SHP77 treated with DMSO at 0.1 percent for 48 hours (cell line): ENCODE measurements at places on chromosomes 7 and 10.

- DNase-seq: no peak
Observed at GRCh38 chr10:129879655-129880054, 84.4 kb downstream of the EBF3 start.

DNA sequence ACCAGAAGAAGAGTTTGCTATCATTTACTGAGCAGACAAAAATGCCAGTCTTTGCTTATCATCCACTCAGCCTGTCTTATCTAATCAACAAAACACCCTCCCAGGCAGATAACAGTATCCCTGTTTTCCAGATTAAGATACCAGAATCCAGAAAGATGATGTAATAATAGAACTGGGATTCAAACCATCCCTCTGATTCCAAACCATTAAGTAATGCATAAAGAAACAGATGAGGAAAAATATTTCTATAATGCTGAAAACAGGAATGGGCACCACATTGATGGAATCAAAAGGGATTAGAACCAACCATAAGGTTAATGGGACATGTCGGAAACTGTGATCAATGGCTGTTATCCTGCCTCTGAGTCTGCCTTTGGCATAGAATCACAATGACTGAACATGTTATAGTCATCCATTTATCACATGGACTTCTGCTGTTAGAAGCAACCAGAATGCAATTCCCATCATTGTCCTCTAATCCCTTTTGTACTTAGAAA lies 92.1 kb upstream of the RSU1 start:
- no peak for DNase-seq

DNA sequence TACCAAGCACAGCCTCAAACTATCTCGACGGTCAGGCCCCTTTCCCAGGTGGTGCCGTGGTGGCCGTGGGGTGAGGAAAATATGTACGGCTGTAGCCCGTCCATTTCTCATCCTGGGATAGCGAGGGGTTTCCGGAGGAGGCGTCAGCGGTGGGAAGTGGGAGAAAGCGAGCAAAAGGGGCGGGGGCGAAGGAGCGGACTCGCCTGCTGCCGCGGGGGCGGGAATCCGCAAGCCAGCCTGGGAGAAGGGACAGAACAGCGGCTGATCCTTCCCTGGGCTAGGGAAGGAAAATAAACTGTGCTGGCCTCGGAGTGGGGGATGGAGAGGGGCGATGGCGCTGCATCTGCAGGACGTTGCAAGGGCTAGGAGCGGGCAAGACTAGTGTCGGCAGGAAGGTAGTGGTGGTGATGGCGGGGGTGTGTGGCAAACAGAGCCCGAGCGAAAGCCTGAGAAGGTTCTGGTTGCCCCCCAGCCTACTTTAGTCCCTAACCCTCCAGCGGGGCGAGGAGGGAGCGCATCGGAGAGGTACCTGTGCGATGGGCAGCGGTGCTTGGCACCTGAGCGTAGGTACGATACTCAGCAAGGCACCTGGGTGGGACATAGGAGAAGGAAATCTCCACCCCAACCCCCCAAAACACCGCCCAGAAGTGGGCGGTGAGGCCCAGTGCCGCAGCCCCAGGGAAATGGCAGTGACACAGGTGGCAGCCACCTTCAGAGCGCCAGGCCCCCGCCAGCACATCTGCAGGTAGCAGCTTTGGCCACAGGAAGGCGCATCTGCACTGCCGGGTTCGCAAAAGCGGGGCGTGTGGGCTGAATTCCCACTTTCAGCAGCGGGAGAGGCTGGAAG lies 49.9 kb upstream of the STEAP1B start:
- peak; percentile 17 for DNase-seq

- no peak for DNase-seq
Observed at GRCh38 chr10:15459218-15459617, 88.1 kb upstream of the FAM171A1 start.

- DNase-seq: no peak
Observed at GRCh38 chr7:116728413-116728812, 56.4 kb downstream of the MET start.

DNA sequence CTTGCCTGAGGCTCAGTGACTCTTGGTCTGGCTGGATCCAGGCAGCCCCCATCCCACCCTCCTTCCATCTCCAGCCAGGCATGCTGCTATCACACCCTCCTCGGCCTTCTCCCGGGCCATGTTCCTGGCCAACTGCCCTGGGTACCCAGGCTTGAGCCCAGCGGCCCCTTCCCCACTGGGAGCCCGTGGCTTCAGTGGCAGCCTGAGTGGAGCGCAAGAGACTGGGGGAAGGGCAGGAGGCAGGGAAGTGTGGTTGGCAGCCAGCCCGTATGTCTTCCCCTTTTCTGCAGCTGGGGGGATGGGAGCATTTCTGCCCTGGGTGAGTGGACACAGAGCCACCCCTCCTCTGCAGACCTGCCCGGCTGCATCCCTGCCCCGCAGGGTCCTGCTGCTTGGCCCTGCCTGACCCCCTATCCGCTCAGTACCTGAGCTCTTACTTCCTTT lies 148.5 kb downstream of the ARHGAP22 start:
- no peak for DNase-seq

DNA sequence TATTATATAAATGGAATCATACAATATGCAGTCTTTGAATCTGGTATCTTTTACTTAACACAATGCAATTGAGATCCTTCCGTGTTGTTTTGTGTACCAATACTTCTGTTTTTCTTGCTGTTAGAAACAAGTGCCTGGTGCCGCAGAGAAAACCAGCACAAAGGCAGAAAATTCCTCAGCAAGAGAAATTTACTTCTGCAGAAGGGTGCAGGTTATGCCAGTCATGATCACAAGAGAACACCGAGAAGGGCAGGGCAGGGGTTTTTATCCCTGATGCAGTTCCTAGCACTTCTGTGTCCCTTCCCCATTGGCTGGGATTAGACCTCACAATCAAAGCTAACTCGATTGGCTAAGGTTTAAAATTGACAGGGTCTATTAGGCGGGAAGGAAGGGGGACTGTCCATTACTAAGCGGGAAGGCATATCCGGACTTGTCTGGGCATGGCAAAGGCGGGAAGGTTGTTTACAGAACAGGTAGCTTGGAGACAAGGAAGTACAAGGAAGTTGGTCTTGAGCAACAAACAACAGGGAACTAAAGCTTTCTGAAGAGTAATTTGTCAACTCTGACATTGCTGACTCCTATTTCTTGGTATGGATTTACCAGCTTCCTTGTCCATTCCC lies 2.4 kb upstream of the ZNF33B start:
- no peak for DNase-seq

DNA sequence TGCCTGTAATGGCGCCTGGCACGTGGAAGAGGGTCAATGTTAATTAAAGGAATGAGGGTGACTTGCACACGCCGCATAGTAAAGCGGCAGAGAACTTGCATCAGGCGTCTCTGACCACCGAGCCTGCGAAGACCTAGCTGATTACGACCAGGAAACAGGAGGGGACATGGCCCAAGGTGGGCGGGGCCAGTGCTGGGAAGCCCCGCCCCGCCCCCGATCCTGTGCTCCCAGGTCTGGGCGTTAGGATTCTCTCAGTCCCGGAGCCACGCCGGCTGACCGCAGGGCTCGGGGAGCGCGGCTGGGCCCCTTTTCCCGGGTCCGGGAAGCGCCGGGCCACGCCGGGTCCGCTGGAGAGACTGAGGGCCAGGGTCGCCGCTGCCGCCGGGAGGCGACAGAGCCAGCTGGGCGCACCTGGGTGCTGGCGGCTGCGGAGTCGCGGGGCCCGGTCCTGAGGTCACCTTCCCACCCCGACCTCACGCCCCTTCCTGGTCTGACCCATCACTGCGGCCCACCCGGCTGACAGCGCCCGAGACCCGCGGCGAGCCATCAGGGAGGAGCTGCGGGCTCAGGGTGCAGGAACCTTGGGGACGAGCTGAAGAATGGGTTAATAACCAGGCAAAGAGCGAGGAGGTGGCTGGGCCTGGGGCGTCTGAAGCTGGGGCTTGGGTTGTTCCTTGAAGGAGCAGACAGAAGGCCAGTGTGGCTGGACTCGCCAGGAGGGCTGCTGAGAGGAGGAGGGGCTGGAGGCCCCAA lies 23.0 kb upstream of the GRID1 start:
- DNase-seq: no peak

- DNase-seq: no peak
Observed at GRCh38 chr7:28564755-28565374, 152.5 kb downstream of the CREB5 start.

DNA sequence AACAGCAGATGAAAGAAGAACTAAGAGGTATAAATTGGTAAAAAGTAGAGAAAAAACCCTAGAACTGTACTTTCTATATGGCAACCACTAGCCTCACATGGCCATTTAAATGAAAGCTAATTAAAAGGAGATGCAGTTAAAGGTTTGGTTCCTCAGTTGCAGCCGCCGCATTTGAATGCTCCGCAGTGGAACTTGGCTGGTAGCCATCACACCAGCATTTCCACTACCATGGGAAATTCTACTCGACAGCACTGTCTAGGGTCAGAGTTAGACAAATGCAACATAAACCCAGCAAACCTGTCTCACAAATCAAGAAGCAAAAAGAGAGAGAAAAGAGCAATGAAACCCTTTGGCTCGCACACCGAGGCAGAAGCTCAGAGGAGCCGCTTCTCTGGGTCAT lies 29.7 kb downstream of the VIPR2 start:
- no peak for DNase-seq

GRCh38 chr10:30576641-30577040 lies 52.9 kb downstream of the LYZL2 start:
- no peak for DNase-seq

- no peak for DNase-seq
Observed at GRCh38 chr10:47055386-47056246, 144.4 kb downstream of the PTPN20 start.
